ENCODE measurements at places on chromosomes 16 and 17.
A peak's percentile ranks its signal among the peaks of the same experiment; 100 is the strongest.

- no peak for DNase-seq
Observed at GRCh38 chr17:34822007-34822739, 139.1 kb downstream of the CCT6B start.

DNA sequence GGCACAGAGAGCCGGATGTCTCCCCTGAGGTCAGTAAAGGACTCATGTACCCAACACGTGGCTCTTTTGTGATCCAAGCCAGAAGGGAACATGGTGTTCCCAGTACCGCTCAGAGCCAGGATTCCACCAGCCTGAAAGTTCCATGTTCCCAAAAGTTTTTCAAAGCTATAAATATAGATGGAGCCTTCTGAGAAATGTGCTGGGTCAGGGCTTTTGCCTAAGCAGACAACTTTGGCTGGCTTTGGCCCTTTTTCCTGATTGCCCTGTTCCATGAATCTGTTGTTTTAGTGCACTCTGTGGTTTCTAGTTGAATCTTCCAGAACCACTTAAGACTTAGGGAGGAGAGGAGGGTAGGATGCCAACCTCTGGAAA is 128.5 kb upstream of the HS3ST2 start:
- DNase-seq = no peak

DNA sequence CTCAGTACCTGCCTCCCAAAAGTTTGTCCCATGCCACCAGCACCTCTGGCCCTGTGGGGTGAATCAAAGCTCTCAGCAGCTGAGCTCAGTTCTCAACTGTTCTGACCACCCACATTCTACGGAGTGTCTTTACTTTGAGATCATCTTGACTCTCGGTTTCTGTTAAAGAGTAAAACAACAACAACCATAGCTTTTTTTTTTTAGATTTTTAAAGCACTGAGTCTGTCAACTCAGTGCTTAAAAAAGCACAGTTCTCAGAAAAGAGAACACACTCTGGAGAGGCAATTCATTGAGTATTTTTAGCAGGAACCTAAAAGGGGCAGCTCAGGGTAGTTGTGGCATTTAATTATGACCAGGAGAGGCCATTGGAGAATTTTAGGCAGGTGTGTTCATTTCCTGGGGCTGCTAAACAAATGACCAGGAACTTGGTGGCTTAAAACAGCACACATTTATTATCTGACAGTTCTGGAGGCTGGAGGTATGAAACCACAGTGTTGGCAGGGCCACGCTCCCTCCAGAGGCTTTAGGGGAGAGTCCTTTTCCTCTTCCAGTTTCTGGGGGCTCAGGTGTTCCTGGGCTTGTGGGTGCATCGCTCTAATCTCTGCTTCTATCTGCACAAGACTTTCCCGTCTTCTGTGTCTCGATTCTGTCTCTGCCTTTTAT is 6.7 kb upstream of the WFIKKN2 start:
- DNase-seq = no peak

- no peak for DNase-seq
Observed at GRCh38 chr17:66904760-66905624, 59.5 kb upstream of the CACNG4 start.

- no peak for DNase-seq
Observed at GRCh38 chr16:3610698-3611145, 684 bp downstream of the SLX4 start.

DNA sequence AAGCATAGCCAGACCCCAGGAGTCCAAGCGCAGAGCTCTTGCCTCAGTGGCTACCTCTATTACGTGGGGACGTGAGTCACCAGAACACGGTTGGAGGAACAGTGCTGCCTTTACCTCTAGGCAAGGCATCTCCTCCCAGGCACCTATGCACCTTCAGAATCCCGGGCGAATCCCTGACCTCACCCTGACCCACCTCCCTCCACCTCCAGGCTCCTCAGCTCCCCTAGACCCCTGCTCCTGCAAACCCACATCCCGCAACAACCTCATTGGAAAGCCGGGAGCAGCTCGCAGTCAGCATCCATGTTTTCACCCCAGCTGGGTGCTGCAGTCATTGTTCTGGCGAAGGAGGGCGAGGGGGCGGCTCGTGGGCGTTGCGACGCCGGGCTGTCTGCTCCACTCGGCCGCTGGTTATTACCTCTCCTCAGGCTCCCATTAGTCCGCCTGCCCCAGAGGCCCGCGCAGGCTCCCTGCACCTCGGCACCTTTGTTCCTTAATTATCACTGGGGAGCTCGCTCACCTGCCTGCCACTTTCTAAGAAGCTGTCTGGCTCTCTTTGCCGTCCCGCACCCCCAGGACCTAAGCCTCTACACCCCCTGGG is 24.6 kb upstream of the DLX4 start:
- no peak for DNase-seq

DNA sequence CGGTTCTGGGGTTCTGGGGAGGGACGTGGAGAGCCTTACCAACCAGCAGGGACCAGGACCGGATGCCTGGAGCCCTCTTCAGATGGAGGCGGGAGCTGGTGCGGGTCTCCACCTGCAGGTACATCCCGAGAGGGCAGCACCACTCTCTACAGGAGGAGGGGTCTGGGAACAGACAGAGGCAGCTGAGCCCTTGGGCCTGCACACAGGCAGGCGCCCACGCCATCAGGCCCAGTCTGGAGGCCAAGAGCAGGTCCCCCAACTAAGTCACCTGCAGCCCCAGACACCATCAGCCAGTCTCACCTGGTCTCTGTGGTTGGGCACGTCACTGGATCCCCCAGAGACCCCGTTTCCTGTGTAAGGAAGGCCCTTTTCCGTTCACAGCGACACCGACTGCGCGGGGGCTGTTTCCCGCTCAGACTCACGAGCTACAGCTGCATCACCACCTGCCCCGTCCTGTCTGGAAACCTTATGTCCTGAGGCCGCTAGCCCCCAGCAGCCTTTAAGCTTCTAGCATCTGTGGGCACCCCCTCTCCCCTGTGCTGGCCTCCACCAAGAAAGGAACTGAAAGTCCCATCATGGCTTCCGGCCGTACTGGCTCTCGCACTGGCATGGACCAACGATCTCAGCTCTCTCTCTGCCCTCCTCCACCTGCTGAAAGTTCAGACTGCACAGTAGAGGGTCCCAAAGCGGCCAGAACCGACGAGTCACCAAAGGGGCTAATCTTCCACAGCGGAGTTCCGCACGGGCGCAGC is 1.2 kb downstream of the CYBC1 start:
- peak; percentile 62 for DNase-seq

- no peak for DNase-seq
Observed at GRCh38 chr16:6375465-6376075, 957.1 kb upstream of the RBFOX1 start.

DNA sequence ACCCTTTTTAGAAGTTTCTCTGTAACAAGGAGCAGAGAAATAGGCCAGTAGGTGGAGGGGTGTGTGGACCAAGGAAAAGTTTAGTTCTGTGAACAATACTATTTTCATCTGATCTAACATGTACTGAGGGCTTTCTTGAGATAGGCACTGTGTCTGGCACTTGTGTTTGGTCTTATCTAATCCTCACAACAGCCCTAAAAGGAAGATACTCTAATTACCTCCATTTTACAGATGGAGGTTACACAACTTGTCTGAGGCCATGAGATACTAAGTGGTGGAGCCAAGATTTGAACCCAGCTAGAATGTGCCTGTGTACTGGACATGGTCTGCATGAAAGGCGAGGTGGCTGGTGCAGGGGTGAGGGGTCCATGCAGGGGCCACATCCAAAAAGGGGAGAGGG is 4.5 kb downstream of the TNFSF12 start:
- DNase-seq = no peak

GRCh38 chr16:47043200-47043599 is 69.7 kb upstream of the DNAJA2 start:
- no peak for DNase-seq

- no peak for DNase-seq
Observed at GRCh38 chr16:57578521-57579360, 36.3 kb downstream of the ADGRG5 start.

DNA sequence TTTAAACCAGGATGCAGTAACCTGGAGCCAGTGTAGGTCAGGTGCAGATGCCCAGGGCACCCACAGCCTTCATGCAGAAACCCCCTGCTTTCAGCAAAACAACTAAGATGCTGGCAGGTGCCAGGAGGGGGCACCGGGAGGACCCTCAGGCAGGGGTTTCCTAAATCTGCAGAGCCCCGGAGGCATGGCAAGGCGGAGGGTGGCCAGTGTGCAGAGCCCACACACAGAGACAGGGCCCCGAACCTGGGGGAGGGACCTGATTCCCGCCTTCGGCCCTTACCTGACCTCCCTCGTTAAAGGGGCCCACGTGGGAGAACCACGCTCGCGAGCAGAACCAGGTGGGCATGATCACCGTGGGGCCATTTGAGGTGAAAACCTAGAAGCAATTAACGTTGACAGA is 114.0 kb upstream of the METRNL start:
- no peak for DNase-seq

GRCh38 chr16:85123891-85124635 is 11.8 kb upstream of the CIBAR2 start:
- no peak for DNase-seq

- no peak for DNase-seq
Observed at GRCh38 chr17:47792457-47792856, 29.1 kb downstream of the OSBPL7 start.

DNA sequence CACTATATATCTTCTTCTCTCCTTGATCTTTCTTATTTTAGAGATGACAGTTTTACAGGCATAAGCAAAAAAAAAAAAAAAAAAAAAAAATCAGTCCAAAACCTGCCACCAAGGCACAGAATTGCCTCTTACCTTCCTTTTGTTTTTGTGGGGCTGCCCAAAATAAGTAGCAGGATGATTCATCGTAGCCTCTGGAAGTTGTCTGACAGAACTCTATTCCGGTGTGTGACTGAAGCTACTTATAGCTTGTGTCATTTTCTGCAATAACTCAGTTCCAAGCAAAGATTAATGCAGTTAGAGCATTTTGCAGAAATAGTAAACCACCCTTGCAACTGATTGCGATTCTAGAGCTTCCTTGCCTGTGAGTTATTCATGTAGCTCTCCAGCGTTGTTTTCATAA is 186.8 kb downstream of the KIF2B start:
- DNase-seq = no peak

DNA sequence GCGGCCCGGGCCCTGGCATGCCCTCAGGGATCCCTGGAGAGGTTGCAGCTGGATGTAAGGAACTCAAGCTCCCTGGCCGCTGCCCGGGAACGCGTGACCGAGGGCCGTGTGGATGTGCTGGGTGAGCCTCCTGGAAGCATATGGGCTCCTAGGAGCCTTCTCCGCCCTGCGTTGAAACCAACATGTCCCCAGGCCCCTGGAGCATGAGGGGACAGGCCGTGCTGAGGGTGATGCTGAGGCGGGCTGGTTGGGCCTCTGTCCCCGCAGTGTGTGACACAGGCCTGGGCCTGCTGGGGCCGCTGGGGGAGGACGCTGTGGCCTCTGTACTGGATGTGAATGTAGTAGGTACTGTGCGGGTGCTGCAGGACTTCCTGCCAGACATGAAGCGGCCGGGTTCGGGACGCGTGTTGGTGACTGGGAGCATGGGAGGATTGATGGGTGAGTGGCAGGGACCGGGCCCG is 5.7 kb upstream of the HSD17B1 start:
- DNase-seq = no peak

Data from stimulated activated CD4-positive, alpha-beta T cell treated with anti-CD3 and anti-CD28 coated beads, Interleukin-12 subunit alpha, Interleukin-12 subunit beta, amount 100 ng/mL, for 4 hours (primary cell).